ENCODE measurements at places on chromosomes 7 and 10. TPM values are rescaled to one million over a fixed set of nuclear protein-coding genes. Genes with fewer than 3 reads are reported as not detected.

TLX1 gene
- not detected for total RNA-seq

DNA sequence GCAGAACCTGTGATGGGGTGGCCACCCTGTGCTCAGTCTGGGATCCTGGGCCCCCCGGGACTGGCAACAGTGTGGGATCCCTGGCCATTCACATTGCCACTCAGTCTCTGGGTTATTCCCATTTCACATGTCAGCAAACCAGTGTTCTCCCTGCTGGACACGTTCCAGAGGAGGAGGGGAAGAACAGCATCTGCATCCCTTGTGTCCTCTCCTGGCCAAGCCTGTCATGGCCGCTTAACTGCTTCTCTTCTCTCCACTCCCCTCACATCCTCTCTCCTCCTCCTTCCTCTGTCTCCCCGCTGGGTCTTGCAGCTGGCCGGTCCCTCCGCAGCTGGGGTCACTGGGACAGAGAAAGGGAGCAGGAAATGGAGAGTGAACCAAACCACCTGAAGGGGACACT, 74.4 kb downstream of the C10orf105 start:
- H3K4me3 ChIP-seq: no peak overlapping the region
- no peaks in the 10 kb centered on the region for H3K27me3 ChIP-seq
- H3K4me1 ChIP-seq: peaks cover 10% of the 10 kb centered on the region
- no peak overlapping the region for H3K27ac ChIP-seq

- peaks cover 6% of the 10 kb centered on the region for H3K4me1 ChIP-seq
- no peak overlapping the region for H3K4me3 ChIP-seq
These were observed 24.8 kb downstream of the TLX1 start for GRCh38 chr10:101155896-101156295.

DNA sequence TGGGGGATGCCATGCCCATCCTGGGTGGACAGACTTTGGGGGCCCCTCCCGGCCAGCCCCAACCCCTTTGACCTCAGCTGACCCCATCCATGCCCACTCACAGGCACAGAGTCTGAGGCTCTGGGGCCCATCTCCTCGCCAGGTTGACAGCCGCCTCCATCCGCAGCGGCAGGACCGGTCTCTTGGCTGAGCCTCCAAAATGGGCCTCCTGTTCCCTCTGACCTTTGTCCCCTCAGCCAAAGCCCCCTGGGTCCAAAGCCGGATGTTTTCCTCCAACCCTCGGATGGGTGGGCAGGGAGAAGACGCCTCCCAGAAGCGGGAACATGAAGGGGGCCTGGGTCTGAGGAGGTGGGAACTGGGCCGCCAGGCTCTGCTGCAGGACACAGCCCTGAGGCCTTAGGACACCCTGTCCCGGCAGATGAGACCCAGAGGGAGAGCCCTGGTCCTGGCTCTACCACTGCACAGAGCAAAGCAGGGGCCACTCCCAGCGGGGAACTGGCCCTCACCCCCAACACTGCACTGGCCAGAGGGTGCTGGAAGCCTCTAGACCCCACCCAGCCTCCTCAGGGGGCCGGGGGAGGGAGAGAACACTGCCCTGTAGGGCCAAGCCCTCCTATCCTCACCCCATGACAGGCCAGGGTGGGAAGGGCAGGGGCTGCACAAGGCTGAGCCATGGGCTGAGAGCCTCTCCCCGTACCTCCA, 12.6 kb downstream of the PDGFA start:
- no peak overlapping the region for H3K27ac ChIP-seq
- H3K4me3 ChIP-seq: no peak overlapping the region
- H3K36me3 ChIP-seq: no peaks in the 10 kb centered on the region
- H3K4me1 ChIP-seq: no peaks in the 10 kb centered on the region
- no peak for DNase-seq

DNA sequence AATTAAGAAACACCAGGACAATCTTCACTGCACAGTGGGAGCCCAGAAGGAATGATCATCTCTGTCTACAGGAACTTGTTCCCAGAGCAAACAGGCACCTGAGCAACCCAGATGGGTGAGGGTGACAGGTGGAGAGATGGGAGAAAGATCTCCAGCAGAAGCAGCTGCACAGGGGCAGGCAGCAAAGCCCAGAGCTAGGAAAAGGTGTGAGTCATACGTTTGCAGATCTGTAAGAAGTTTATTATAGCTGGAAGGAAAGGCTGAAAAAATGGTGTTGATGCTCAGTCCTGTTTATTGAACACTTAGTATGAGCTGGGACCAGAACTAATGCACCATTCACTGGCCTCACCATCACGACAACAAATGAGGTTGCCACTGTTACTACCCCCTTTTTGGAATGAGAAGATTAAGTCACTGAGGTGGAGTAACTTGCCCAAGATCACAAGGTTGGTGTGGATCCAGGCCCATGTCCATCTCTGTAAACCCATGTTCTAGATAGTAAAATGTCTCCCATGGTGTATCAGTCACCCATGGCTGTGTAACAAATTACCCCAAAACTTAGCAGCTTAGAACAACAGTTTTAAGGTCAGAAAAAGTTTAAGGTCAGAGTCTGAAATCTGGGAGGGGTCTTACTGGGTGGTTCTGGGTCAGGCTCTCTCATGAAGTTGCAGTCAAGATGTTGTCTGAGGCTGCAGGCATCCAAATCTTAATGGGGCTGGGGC, 506.9 kb downstream of the RPS24 start:
- H3K27ac ChIP-seq: peak overlapping the region; percentile 95
- no peak for DNase-seq
- H3K4me1 ChIP-seq: peaks cover 17% of the 10 kb centered on the region
- H3K36me3 ChIP-seq: no peaks in the 10 kb centered on the region

DBF4 gene
- 56.7 TPM for total RNA-seq

DNA sequence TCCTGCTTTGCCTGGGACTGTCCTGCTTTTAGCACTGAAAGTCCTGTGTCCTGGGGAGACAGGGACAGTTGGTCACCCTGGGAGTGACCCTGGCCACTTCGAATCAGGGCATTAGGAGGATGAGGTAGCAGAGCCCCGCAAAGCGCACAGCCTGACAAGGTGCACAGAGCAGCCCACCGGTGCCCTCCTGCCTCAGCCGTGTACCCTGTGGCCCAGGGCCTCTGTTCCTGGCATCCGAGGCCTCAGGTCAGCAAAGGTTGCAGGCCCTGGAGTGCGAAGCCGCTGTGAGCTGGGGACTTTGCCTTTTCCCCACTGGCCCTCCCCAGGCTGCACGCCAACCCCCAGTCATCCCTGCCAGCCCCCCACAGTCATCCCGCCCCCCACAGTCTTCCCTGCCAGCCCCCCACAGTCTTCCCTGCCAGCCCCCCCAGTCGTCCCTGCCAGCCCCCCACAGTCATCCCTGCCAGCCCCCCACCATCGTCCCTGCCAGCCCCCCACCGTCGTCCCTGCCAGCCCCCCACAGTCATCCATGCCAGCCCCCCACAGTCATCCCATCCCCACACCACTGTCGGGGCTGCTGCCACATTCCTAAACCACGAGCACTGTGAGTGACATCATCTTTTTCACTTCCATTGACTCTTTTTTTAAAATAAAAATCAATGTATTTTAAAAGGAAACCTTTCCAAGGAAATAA, 91.8 kb downstream of the RGS10 start:
- no peak overlapping the region for H3K4me3 ChIP-seq
- no peaks in the 10 kb centered on the region for H3K4me1 ChIP-seq
- no peaks in the 10 kb centered on the region for H3K27me3 ChIP-seq
- no peaks in the 10 kb centered on the region for H3K36me3 ChIP-seq
- H3K27ac ChIP-seq: no peak overlapping the region

GRCh38 chr7:150927956-150928344, 50.2 kb downstream of the KCNH2 start:
- peaks cover 2% of the 10 kb centered on the region for H3K36me3 ChIP-seq
- no peak for DNase-seq

- no peak overlapping the region for H3K4me3 ChIP-seq
- H3K36me3 ChIP-seq: no peaks in the 10 kb centered on the region
- H3K27me3 ChIP-seq: no peaks in the 10 kb centered on the region
- DNase-seq: no peak
These were observed 202.0 kb upstream of the DGKB start for GRCh38 chr7:15104411-15105092.

- H3K36me3 ChIP-seq: peaks cover 2% of the 10 kb centered on the region
- H3K4me3 ChIP-seq: no peak overlapping the region
- no peak overlapping the region for H3K27ac ChIP-seq
- H3K27me3 ChIP-seq: no peaks in the 10 kb centered on the region
These were observed 173.7 kb downstream of the BUB3 start for GRCh38 chr10:123327896-123328295.

NUDT13 gene
- 1.5 TPM for total RNA-seq

GRCh38 chr7:6106140-6106904, 75.1 kb downstream of the ANKRD61 start:
- H3K4me3 ChIP-seq: peak overlapping the region; percentile 91
- DNase-seq: peak; percentile 21
- H3K27ac ChIP-seq: peak overlapping the region; percentile 90
- no peaks in the 10 kb centered on the region for H3K27me3 ChIP-seq
- peaks cover 2% of the 10 kb centered on the region for H3K36me3 ChIP-seq
- peaks cover 23% of the 10 kb centered on the region for H3K4me1 ChIP-seq

ASB15 gene
- not detected for total RNA-seq

DNA sequence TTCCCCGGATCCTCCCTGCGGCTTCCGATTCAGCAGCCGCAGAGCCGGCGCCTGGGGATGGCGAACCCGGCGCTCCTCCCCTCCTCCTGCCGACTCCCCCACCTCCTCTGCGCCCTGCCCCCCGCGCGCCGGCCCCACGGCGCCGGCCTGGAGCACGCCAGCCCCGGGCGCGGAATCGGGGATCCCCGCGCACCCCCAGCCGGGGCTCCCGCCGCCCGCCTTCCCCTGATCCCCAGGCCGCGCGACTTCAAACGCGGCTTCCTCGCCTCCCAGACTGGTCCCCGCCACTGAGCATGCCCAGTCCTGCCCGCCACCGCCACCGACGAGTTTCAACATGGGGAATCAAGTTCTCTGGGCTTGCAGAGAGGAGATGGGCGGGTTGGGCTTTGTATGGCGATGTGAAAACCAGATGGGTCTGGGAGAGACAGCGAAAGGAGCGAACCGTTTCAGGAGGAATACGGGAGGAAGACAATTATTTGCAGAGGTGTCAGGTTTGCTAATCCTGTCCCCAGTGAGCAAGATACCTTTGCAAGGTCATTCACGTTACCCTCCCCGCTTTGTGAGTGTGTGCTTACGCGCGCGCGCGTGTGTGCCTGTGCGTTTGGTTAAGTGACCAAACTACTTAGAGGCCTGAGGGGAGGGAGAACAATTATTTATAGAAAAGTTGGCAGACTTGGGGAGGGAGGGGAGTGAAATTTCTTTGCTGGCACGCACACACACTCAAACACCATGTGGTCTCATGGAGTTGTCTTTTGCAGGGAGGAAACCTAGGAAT, at the start of gene PANK1:
PANK1 (minus strand) TSS at position 276 of the 775 bp plus-strand sequence. CDS start 351 bp downstream, outside the sequence.
- H3K27ac ChIP-seq: peak within 1 kb of the TSS; percentile 24
- H3K4me3 ChIP-seq: no peak within 1 kb of the TSS
- peak; percentile 63 for DNase-seq
- H3K27me3 ChIP-seq: peaks cover 23% of the 10 kb centered on the region
- H3K36me3 ChIP-seq: no peaks in the 10 kb centered on the region
- peaks cover 10% of the 10 kb centered on the region for H3K4me1 ChIP-seq

GRCh38 chr10:13629116-13629515, 42.4 kb downstream of the PRPF18 start:
- H3K36me3 ChIP-seq: peaks cover 14% of the 10 kb centered on the region
- no peaks in the 10 kb centered on the region for H3K27me3 ChIP-seq
- H3K4me1 ChIP-seq: peaks cover 10% of the 10 kb centered on the region

- no peak overlapping the region for H3K4me3 ChIP-seq
- peaks cover 44% of the 10 kb centered on the region for H3K27me3 ChIP-seq
- peaks cover 3% of the 10 kb centered on the region for H3K36me3 ChIP-seq
These were observed 40.2 kb upstream of the PROSER2 start for GRCh38 chr10:11782793-11783557.

DNA sequence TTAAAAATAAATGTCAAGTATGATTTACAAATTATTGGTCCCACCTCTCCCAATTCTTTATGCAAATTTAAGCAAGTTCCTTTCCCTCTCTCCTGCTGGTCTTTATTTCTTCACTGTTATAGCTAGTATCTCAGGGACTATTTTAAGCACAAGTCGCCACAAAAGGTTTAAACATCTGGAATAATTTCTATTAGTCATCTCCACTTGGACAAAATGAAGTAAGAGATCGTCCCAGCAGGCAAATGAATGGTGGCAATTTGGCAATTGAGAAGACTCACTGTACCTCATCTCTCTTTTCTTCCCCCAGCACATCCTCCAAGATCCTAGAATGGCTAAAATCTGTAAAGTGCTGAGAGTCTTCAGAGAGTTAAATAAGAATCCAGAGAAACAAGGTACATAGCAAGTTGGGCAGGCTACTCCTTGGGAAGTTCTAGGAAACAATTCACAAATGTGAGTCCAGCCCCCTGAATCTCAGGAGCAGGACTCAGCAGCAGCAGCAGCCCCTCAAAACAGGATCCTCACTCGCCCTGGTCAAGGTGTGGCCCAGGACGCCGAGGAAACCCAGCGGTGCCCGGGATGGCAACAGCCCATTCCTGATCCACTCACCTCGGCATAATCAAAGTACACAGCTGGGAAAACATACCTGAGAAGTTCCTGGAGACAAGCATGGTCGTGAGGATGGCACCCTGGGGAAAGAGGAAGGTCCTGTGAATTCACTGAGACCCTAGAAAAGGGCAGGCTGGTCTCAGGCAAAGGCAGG, 30.3 kb upstream of the NDST2 start:
- H3K27ac ChIP-seq: peak overlapping the region; percentile 2
- no peak overlapping the region for H3K4me3 ChIP-seq
- H3K4me1 ChIP-seq: peaks cover 7% of the 10 kb centered on the region
- H3K36me3 ChIP-seq: peaks cover 6% of the 10 kb centered on the region
- H3K27me3 ChIP-seq: no peaks in the 10 kb centered on the region
- DNase-seq: no peak

GRCh38 chr10:86356296-86356695, 10.3 kb downstream of the GRID1 start:
- DNase-seq: no peak
- no peaks in the 10 kb centered on the region for H3K36me3 ChIP-seq
- H3K4me1 ChIP-seq: peaks cover 5% of the 10 kb centered on the region
- no peak overlapping the region for H3K27ac ChIP-seq
- H3K27me3 ChIP-seq: peaks cover 52% of the 10 kb centered on the region

GRCh38 chr10:118101501-118101900, 54.8 kb upstream of the RAB11FIP2 start:
- H3K36me3 ChIP-seq: no peaks in the 10 kb centered on the region
- peaks cover 54% of the 10 kb centered on the region for H3K27me3 ChIP-seq
- no peak for DNase-seq
- no peaks in the 10 kb centered on the region for H3K4me1 ChIP-seq
- H3K27ac ChIP-seq: no peak overlapping the region
- no peak overlapping the region for H3K4me3 ChIP-seq

GRCh38 chr10:78148961-78149612, 115.4 kb downstream of the RPS24 start:
- H3K4me3 ChIP-seq: no peak overlapping the region
- H3K27ac ChIP-seq: no peak overlapping the region
- no peak for DNase-seq

- no peak overlapping the region for H3K4me3 ChIP-seq
- H3K27me3 ChIP-seq: peaks cover 61% of the 10 kb centered on the region
- peaks cover 6% of the 10 kb centered on the region for H3K36me3 ChIP-seq
- DNase-seq: no peak
- H3K4me1 ChIP-seq: peaks cover 15% of the 10 kb centered on the region
These were observed 77.2 kb downstream of the CDH23 start for GRCh38 chr10:71473671-71474599.

Data from T-helper 17 cell (primary cell).